ENCODE measurements at places on chromosomes 5 and 9.

GRCh38 chr9:12463641-12464040 is 229.5 kb upstream of the TYRP1 start:
- DNase-seq = no peak

DNA sequence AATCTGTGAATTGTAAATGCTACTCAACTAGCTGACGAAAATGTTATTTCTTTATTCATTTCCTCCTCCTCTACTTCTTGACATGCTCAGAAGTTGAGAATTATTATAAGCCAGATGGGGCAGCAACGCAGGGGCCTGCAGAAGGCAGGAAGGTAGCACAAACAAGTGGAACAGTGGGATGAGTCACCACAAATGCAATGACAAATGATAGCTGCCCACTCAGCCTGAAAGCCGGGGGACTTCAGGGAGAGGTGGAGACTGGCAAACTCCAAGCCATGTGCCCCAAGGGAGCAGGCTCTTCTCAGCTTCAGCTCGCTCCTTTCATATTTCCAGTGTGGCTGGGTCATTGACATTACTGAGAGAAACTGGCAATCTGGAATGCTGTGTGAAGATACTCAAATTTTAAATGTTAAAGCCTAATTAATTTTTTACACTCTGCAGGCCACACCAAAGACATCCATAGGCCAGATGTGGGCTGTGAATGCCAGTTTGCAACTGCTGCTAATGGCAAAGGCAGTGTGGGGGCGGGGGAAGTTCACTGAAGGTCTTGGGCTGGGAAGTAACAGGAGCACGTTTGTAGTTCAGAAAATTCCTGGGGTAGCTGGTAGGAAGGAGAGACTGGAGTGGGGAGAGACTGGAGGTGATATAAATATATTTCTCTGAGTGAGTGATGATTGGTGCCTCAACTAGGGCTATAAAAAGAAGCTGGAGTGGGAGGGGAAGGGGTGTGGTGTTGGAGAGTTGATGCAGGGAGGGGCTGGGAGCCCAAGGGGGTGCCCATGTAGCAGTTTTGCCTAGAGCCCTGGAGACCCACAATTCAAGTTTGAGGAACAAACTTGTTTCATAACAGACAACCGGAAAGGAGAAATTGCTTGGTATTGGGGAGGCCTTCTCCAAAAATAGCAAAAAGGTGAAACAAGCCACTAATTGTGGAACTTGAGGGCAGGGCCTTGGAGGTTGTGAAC is 20.8 kb upstream of the ADRB2 start:
- DNase-seq = no peak

GRCh38 chr9:120490888-120491595 is 88.9 kb downstream of the CDK5RAP2 start:
- peak; percentile 30 for DNase-seq

GRCh38 chr5:135116160-135116561 is 82.1 kb upstream of the PITX1 start:
- no peak for DNase-seq

DNA sequence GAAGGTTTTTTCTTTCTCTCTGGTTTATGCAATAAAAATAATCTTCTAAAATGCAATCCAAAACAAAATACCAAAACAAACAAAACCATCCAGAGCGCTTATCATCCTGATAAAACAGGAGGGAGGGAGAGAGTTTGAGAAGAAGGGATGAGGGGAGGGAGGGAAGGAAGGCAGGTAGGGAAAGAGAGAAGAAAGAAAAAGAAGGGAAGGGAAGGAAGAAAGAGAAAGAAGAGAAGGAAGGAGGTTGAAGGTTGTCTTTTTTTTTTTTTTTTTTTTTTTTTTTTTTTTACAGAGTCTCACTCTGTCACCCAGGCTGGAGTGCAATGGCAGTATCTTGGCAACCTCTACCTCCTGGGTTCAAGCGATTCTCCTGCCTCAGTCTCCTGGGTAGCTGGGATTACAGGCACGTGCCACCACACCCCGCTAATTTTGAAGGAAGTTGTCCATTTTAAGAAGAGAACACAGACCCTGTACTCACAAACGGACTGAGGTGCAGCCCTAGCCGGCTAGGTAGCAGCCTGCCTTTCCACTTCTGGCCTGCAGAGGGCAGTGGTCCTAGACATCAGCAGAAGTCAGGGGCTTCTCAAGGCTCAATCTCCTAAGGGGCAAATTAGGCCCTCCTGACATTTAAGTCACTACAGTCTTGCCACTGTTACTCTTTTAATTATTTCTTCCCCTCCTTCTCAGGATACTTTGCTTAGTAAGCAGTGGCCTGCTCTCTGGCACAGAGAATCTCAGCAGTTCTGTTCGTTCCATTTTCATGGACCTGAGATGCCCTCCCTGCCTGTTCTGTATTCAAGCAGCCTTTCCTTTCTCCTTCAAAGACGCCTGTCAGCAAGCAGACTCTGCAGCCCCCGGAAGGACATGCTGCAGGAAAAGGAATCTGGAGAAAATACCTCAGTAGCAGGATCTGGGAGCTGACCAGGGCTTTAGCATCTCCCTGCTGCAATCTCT is 76.4 kb downstream of the EPB41L4B start:
- DNase-seq = peak; percentile 81

DNA sequence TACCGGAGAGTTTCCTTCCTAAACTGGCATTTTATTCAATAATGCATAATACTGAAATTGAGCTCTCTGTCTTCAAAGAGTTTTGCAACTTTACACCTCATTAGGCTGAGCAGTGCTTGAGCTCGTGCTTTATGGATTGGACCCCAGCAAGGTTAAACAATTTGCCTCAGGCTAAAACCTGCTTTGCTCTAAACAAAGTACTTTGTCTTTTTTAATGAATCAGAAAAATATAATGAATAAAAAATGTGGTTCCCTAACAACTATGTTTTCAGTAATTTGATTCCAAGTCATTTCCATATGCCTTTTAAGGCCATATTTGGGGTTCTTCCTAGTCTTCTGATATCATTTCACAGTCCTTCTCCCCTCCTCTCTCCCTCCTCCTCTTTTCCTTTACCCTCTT is 20.0 kb downstream of the ZNF366 start:
- DNase-seq = no peak

DNA sequence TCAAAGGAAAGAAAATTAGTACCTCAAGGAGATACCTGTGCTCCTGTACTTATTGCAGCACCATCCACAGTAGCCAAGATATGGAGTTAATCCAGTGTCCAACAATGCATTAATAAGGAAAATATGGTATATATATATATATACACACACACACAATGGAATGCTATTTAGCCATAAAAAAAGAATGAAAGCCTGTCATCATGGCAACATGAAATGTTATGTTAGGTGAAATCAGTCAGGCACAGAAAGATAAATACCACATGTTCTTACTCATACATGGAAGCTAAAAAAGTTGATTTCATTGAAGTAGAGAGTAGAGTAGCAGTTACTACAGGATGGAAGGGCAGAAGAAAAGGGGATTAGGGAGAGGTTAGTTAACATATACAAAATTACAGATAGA is 601.5 kb downstream of the ANXA1 start:
- no peak for DNase-seq

DNA sequence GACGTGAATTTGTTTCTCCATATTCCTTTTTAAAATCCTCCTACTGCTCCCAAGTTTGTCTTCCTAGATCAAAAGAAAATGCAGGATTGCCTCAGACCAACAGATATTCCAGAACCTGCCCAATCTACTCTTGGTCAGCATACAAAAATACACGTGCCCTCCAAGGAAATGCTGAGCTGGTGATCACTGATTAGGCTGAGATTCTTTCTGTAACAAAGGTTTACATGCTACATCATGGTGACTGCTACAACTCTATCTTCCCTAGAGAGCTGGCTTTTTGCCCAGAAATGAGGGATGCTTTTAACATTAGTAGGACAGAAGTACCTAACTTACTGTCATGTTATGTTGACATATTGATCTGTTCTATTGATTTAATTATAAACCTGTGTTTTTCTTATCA is 35.5 kb downstream of the OR2Y1 start:
- DNase-seq = no peak

DNA sequence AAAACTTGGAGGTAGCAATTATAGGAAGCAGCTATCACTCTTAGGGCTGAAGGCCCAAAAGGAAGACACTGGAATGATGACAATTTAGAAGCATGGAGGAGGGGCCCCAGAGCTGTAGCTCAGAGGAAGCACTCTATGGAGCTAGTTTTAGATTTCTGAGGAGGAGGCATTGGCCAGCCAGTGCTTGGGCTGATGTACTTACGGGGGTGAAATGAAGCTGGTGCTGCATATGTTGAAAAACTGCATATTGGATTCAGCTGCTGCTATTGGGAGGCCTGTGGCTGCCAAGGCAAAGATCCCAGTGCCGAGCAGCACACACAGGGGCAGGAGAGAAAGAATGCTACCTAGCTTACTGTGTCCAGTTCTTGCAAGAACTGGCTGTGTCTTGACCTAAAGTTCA is 53.9 kb upstream of the HMHB1 start:
- DNase-seq = no peak

GRCh38 chr5:59420596-59420995 is 472.9 kb downstream of the PDE4D start:
- DNase-seq = no peak

GRCh38 chr5:141879941-141880738 is 1.9 kb upstream of the PCDH1 start:
- DNase-seq = no peak

DNA sequence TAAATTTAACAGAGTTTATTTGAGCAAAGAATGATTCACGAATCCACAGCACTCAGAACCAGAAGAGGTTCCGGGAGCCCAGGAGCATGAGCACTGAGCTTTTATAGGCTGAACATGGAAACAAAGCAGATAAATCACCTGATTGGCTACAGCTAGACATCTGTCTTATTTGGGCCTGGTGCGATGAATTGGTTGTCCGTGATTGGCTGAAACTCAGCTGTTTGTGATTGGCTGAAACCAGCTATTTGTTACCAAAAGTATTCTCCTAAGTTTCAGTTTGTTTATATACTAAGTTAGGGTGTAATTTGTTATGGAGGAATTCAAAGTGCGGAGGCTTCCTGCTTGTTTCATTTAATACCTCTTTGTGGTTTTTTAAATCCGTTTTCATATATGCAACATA is 15.8 kb upstream of the LCP2 start:
- no peak for DNase-seq

- no peak for DNase-seq
Observed at GRCh38 chr5:10330511-10331230, 22.8 kb upstream of the MARCHF6 start.

- DNase-seq = no peak
Observed at GRCh38 chr9:38251036-38251860, 141.3 kb upstream of the ALDH1B1 start.

GRCh38 chr5:156411185-156411613 is 84.2 kb downstream of the SGCD start:
- no peak for DNase-seq

- DNase-seq = no peak
Observed at GRCh38 chr5:9551567-9552537, 6.0 kb upstream of the SEMA5A start.

DNA sequence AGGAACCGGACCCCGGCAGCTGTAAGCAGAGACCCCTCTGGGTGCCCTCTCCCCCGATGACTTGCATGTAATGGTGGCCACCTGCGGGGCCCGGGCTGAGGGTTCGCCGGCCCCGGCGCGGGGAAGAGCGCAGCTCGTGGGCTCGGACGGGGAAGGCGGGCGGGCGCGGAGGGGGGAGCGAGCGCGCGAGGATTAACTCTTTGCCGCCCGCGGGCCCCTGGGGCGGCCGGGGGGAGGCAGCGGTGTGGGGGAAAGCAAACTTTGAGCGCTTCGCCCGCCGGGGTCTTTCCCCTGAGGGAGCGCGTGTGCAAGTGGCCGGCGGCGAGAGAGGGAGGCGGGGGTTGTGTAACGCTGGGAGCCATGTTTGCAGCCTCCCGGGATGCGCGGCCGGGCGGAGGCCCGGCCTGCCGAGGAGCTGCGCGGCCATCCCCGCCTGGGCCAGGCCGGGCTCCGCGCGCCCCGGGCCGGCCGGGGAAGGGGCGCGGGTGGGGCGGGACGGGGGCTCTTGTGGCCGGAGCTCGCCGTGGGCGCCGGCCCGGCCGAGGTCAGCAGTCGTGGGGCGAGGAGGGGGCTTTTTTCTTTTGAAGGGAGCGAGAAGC is 547 bp downstream of the ANP32B start:
- peak; percentile 54 for DNase-seq

DNA sequence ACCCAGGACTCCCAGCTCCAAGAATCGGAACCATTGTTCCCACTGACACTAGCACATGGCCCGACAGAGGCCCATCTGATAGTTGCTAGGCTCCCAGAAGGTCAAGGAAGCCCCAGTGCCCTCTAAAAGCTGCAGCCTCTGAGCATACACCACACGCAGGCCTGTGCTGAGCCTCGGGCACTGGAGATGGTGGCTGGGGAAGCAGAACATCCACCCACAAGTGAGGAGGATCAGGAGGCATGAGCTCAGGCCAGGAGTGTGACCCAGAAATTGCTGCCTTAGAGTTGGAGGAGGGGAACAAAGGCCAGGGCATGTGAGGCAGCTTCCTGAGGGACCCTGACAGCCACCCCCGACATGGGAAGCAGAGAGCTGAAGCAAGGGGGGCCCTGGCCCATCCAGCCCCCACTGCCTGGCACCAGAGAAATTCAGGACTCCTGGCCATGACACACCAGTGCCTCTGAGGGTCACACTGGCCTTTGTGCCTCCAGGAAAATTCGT is 21.4 kb downstream of the IPPK start:
- no peak for DNase-seq

DNA sequence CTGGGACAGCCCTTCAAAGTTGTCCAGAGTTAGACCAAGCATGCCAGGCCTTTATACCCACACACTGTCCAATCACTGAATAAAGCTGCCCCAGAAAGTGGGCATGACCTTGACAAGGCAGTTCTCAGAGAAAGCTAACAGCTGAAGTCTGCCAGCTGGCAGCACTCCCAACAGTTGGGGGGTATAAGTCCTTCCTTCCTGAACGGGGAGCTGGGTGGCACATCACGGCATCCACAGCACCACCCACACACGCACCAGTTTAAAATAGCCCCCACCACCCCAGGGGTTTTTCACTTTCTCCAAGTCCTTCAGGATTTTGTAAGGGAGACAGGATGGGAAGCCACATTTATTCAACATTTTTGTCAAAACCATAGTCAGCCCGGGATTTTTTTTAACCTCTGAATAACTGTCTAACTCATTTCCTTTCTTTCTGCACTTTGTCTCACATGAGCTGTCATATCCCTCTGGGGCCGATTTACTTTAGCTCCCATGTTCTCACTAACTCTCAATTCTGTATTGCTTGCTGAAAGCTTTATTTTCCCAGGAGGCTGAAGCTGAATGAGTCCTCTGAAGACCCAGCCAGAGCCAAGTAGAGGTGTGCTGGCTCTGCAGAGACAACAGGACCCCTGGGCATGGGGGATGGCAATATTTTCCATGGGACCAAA is 15.4 kb downstream of the FAM81B start:
- DNase-seq = no peak

Data from NAMALWA (cell line).